Endothelial cell of umbilical vein (primary cell): ENCODE measurements at places on chromosomes 7 and 10. TPM values are rescaled to one million over a fixed set of nuclear protein-coding genes. Genes with fewer than 3 reads are reported as not detected.

- DNase-seq, result no peak
Observed at GRCh38 chr10:18659819-18660535, 746 bp downstream of the ARL5B start.

DNA sequence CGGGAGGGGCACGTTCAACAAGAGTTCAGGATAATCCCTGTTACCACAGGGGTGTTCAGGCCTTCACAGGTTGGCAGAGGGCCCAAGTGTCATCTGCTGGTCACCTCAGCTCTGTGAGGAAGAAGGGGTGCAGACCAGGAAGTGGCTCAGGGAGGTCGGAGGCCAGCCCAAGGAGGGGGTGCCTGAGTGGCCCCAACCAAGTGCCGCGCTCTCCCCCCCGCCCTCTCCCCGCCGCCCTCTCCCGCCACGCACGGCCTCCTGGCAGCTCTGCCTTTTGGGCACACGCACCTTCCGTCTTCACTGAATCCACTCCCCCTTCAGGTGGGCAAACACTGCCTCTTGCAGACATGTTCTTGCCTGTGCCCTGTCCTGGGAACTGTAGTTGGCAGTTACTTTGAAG is 245.2 kb downstream of the PAXIP1 start:
- DNase-seq, result no peak

- no peak for DNase-seq
Observed at GRCh38 chr7:39360038-39360437, 206.2 kb upstream of the YAE1 start.

GRCh38 chr7:37035631-37036030 is 311.3 kb upstream of the AOAH start:
- DNase-seq, result no peak

DNA sequence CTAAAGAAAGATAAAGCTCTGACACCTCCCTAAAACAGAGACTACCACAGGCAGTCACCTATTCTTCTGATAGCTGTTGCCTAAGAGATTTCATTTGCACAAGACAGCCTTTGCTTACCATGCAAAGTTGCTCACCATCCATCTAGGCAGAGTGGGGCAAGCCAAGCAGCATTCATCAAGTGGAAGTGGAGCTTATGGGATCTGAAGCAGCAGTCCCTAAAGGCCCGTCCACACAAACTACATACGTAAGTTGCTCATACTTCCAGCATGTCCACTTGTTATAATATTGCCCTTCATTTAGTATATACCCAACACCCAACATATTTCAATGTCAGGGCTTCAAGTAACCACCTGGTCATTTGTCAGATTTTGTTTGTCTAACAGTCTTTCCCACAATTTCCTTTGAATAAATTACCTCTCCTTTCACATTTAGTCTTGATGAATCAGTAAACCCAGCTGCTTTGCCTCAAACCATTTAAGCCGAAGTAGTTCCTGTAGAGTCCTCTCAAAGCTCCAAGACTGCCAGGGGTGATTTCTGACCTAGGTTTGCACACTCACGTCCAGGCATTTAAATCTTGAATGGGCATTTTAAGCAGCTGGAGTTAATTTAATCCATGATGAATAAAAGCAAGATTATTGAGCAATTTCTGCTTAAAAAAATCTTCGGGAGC is 67.9 kb downstream of the ATAD1 start:
- DNase-seq, result no peak

PHYHIPL gene
- not detected in 2 replicates for total RNA-seq

PON1 gene
- total RNA-seq, result not detected in 2 replicates

RHOBTB1 gene
- 31.0 and 31.3 TPM in 2 replicates for total RNA-seq

PDGFA gene
- total RNA-seq, result 62.4 and 68.1 TPM in 2 replicates
